Left renal cortex interstitium (tissue), 4 donors: ENCODE measurements at places on chromosomes 12 and 14. TPM values are rescaled to one million over a fixed set of nuclear protein-coding genes. Genes with fewer than 3 reads are reported as not detected.

GRCh38 chr14:97298736-97299135 lies 501.6 kb downstream of the VRK1 start:
- no peak for DNase-seq

GRCh38 chr14:24928386-24928900 lies 121.5 kb downstream of the STXBP6 start:
- DNase-seq: no peak

GRCh38 chr14:63375769-63376168 lies 57.0 kb upstream of the GPHB5 start:
- no peak for DNase-seq

DNA sequence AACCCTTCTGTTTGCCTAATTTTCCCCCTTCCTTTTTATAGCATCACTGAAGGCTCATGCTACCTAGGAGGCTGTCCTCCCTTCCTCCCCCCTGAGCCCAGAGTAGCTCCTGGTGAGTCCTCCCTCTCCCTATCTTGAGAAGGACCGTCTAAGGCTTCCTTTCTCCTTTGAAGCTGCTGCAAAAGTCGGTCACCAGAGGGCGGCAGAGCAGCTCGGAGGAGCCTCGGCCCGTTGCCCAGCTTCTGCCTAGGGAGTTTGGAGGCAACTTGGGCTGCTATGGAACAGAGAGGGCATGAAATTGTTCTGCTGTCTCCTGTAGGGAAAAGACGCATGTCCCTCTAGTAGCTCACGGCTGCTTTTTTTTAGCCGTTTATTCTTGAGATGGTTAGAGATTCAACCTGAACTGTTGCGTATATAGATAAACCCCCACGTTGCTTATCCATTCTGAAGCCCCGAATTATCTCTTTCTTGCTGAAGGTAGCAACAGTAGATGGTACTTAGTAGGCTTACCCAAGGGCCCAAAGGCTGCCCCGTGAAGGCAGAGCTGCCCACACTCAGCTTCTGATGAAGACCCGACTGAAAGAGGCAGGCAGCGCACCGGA lies 5.7 kb downstream of the WNT5B start:
- DNase-seq: no peak

- DNase-seq: no peak
These were observed 24.0 kb downstream of the RNF34 start for GRCh38 chr12:121423682-121424623.

Gene RNU4-1
- polyA plus RNA-seq: not detected
